Activated T-cell treated with anti-CD3 and anti-CD28 coated beads for 1 hour (primary cell): ENCODE measurements at places on chromosomes 11 and 22.

- no peak for DNase-seq
Measured at GRCh38 chr11:22666688-22667439, 453 bp downstream of the GAS2 start.

DNA sequence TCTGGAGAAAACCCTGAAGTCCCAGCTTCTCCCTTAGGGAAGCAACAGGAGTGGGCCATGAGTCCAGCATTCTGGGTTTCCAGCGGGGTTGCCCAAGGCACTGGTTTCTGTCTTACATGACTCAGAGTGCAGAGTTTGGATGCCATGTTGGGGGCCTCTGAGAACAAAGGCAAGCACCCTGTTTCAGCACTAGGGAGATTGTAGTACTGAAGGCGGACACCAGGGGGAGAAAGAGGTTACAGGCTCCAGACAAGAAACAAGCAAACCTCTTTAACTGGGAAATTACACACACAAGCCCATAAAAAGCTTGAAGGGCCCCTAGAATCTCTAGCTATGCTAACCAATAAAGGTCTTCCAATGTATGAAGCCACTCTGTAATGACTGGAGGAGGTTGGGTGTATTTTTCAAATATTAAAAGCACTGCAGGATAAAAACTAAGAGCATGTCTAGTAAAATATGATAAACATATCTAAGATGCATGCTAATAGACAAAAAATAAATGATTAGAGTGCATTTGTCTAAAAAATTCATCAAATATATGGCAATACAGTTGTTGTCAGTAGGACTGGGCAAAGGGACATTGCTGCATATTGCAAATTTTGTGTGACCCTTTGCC is 7.1 kb downstream of the MS4A6E start:
- peak; percentile 51 for DNase-seq

DNA sequence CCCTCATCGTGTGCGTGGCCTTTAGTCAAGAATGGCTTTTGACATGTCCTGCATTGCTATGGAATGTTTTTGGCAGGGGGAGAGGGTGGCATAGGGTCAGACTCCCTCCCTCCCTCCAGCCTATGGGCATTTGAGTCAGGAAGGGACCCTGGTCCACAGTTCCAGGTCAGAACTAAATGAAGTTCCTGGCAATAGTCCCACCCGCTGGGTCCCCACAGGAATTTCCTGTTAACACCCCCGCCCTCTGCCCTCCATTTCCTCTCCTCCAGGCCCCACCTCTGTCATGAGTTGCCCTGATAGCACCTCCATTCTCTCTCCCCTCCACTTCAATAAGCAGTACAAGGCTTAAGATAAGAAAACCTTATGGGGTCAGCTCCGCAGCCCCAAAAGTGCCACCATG is 40.8 kb upstream of the LMO2 start:
- DNase-seq, result no peak

- no peak for DNase-seq
Measured at GRCh38 chr11:16456366-16456765, 100.0 kb upstream of the SOX6 start.

DNA sequence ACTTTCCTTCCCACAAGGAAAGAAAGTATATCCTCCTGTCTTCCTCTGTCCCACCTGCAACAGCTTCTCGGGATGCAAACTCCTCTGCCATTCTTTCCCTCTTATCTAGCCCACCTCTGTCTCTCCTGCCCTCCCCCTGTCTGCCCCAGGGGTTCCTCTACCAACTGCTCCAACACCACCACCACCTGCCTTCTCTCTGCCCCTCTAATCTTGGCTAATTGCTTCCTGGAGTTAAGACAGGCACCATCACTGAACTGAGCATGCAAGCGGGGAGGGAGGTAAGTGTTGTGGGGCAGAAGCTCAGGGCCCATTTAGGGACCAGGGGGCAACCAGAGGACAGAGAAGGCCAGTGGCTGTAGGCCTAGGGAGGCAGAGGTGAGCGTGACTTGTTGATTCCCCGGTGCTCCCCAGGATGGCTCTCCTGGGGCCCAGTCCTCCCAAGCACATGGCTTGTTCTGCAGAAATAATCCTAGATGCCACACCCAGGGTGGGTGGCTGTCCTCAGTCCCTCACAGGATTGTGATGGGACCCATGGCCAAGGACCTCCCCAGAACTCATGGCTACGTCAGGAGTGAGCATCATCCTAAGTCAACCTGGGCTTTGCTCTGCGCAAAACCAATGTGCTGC is 111.1 kb downstream of the TP53I11 start:
- DNase-seq, result no peak

DNA sequence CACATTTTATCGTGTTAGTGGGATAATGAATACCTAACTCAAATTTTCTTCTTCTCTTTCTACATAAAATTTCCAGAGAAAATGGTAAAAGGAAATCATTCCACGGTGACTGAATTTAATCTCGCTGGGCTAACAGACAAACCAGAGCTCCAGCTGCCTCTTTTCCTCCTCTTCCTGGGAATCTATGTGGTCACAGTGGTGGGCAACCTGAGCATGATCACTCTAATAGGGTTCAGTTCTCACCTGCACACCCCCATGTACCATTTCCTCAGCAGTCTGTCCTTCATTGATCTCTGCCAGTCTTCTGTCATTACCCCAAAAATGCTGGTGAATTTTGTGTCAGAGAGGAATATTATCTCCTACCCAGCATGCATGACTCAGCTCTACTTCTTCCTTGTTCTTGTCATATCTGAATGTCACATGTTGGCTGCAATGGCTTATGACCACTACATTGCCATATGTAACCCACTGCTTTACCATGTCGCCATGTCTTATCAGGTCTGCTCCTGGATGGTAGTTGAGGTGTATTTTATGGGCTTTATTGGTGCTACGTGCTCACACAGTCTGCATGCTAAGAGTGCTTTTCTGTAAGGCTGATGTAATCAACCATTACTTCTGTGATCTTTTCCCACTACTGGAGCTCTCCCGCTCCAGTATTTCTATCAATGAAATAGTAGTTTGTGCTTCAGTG is 24.1 kb downstream of the OR10D3 start:
- DNase-seq, result no peak

DNA sequence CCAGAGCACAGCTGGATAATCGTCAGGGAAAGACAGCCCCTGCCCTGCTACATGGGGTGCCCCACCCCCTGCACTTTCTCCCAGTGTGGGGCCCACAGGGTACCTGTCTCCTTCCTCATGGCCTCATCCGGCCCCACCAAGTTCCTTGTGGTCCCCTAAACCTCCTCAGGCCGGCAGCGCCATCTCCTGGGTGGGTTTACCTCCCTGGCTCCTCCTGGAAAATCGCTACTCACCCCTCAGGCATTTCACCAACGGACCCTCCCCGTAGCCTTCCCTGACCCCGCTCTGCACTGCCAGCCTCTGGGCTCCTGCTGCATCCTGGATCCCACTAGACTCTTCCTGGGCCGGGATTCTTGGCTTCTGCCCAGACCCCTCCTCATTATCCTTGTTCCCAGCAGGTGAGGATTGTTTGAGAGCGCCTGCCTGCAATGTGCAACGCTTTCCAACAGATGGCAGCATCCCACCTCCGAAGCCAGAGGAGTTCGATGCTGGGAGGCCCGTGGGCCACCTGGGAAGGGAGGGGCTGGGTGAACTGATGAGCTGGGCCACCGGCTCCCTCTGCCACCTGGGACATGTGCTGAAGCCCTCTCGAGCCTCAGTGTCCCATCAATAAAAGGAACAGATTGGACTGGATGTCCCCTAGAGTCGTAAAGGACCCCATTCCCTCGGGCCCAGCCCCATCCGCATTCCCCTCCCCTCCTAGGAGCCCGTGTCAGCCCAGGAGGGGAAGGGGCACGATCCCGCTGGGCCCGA is 44.2 kb upstream of the TTLL12 start:
- peak; percentile 56 for DNase-seq

GRCh38 chr11:122882189-122882856 is at the start of gene JHY:
Gene JHY (plus strand): TSS chr11:122882759. CDS start chr11:122885850, 3,091 bp downstream.
- no peak for DNase-seq

GRCh38 chr11:46277622-46278386 is at the start of gene CREB3L1:
Gene CREB3L1 (plus strand): TSS chr11:46277662. CDS start chr11:46278112, 450 bp downstream.
- DNase-seq, result no peak

GRCh38 chr11:67468056-67468455 is 995 bp downstream of the TMEM134 start:
- no peak for DNase-seq

DNA sequence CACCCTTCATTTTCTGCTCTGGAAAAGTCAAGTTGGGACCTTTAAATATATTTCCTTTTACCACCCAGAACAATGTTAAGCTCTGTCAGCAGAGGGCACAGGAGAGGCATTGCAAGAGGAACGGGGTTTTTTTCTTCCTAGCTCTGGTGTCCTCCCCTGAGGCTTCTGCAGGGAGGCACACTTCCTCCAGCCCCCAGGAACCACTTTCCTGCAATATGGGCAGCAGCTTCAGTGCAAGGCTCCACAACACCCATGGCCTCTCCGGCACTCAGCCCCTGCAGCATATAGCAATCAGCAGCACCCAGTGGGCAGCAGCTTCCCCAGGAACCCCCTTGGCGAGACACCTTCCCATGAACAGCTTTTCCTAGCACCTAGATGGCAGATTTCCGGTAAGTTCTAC is 101.4 kb downstream of the SYT9 start:
- DNase-seq, result no peak

DNA sequence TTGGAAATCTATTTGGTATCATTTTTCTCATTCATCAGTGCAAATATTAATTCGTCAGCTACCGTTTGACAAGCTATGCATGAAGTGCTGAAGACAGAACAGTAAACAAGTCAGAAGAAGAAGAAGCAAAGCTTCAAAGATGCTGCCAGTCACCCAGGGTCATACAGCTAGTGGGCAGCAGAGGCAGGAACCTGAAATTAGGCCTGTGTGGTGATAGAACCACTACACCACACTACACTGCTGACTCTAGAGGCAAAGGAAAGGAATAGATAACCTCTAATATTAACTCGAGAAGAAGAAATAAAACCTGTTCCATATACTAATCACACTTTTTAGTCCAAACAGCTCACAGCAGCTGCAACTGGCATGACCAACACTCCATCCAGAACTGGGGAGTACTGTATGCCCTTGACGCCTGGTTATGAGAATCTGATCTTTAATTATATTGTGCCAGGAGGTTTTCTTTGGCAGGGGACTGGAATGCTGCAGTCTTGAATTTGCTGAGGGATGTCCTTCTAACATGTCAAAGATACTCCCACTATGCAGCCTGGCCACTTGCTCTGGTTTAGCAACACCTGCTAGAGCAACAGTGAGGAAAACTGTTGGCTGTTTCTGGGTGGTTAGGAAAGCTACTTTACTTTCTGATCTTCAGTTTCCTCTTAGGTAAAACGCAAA is 73.0 kb downstream of the PAK1 start:
- no peak for DNase-seq

- DNase-seq, result no peak
Measured at GRCh38 chr22:36921309-36922104, 8.1 kb downstream of the CSF2RB start.

DNA sequence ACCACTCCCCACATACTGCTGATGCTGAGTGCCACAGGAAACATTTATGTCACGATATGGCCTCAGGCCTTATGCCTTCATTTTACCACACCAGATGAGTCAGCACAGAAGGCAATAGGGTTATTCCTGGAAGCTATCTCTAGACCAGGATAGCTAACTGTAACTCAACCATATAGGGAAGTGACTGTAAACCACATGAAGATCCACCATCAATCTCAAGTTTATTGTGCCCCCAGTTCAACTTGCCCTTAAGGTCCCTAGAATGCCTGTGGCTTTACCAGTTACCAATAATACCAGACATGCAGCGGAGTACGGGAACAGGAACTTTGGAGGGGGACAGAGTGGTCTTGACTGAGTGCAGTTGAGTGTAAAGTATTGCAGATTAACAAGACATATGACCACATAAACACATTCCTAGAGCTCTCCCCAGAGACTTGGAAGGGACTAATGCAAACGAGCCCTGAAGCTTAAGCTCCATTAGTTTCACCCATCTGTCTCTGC is 180.9 kb downstream of the KIF18A start:
- no peak for DNase-seq

DNA sequence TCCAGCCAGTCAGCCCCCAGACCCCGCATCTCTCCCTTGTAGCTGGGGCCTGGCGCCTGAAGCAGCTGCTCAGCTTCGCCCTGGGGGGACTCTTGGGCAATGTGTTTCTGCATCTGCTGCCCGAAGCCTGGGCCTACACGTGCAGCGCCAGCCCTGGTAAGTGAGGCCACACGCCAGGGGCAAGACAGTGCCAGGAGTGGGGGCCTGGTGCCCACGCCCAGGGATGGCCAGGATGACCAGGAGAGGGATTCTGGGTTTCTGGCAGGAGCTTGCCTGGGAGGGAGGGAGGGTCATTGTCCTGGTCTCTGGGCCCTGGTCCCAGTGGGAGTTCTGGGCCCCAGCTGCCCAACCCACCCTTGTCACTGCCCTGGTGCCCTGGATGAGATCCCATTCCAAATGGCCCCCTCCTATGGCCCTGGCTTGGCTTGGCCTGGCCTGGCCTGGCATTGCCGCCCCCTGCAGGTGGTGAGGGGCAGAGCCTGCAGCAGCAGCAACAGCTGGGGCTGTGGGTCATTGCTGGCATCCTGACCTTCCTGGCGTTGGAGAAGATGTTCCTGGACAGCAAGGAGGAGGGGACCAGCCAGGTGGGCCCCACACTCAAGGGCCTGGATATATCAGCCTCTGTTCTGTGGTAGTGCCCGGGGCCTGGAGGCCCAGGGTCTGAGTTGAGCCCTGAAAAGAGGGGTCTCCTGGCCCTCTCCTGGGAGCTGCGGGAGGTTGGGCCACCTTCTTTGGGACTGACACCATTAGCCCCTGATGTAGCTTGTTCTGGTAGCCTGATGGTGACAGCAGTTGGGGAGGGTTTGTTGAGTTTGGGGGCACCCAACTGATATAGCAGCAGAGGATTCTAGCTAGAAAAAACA is 3.7 kb downstream of the SLC39A13 start:
- peak; percentile 51 for DNase-seq

DNA sequence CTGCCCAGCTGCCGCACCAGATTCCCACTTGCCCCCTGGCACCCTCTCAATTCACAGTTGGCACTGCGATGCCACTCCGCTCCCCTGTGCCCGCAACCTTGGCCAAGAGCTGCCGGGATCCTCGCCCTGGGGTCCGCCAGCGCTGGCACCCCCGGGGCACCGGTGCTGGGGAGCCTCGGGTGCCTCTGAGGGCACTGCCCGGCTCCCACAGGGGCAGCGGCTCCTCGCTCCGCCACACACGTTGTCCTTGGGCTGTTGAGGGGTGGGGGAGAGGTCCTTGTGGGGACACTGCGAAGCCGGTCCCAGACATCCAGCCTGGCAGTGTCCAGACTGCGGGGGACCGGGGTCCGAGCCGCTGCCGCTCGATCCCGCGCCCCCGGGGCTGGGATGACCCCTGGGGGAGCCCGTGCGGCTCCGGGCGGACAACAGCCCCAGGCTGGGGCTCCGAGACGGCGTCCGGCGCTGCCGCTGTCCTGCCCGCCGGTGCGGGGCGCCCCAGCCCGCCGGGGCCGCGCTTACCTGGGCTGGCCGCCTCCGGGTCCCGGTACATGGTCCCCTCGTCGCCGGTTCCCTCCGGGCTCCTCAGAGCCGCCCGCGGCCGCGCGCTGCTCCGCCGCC is 496 bp downstream of the SYT7 start:
- no peak for DNase-seq

DNA sequence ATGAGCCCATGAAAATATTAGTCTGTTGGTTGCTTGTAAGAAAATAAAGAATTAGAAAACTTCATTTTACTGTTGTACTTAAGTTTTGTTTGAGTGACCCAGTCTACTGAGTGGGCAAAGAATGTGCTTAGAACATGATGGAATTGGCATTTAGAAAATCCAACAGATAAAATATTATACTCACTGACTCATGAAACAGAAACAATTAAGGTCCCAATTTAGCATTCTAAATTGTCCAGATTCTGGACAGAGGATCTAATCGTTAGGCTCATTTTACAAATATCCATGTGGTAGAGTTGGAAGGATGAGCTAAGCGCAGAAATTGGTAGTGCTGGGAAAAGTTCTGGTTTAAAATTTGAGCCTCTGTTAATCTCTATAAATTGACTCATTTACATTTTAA is 45.4 kb downstream of the METTL15 start:
- no peak for DNase-seq
